ENCODE measurements at places on chromosomes 7 and 10. TPM values are rescaled to one million over a fixed set of nuclear protein-coding genes. Genes with fewer than 3 reads are reported as not detected.

Gene BRI3
- total RNA-seq, result 74.3 TPM

Gene SHH
- under 0.01 TPM for total RNA-seq

Gene OGDHL
- total RNA-seq, result 0.29 TPM

Gene IDI2
- total RNA-seq, result not detected

Gene STK31
- total RNA-seq, result not detected

Gene LRIT1
- not detected for total RNA-seq

Gene TM9SF3
- total RNA-seq, result 111 TPM

Gene ANKRD7
- total RNA-seq, result 3.8 TPM

Gene RTKN2
- 1.3 TPM for total RNA-seq

Gene UCN3
- total RNA-seq, result not detected

Gene ACHE
- 2.2 TPM for total RNA-seq

Gene DGKB
- 0.15 TPM for total RNA-seq

Gene CTAGE8
- not detected for total RNA-seq

Gene CLDN3
- total RNA-seq, result not detected

Gene MLXIPL
- total RNA-seq, result not detected

Gene TMEM225B
- total RNA-seq, result 0.50 TPM

Gene ASAH2
- total RNA-seq, result 0.17 TPM

Gene SORCS3
- total RNA-seq, result not detected

Gene NRAP
- total RNA-seq, result not detected

Gene CALU
- 1,135 TPM for total RNA-seq

Gene SPDYE5
- total RNA-seq, result not detected

Gene SPACDR
- 2.6 TPM for total RNA-seq

Gene FZD8
- total RNA-seq, result 3.5 TPM

Gene ADRA2A
- not detected for total RNA-seq

Gene HK1
- 135 TPM for total RNA-seq

Gene OR6B1
- total RNA-seq, result not detected

Gene IFIT3
- total RNA-seq, result 30.6 TPM

Gene NPSR1
- not detected for total RNA-seq

Gene SHLD2
- total RNA-seq, result 33.5 TPM

Gene PLAC9
- total RNA-seq, result 15.5 TPM

Gene GDF2
- not detected for total RNA-seq

Gene CALML3
- not detected for total RNA-seq

Gene NUB1
- total RNA-seq, result 52.1 TPM
